Dorsolateral prefrontal cortex (tissue), 122 donors: ENCODE measurements at places on chromosomes 16 and 17. TPM values are rescaled to one million over a fixed set of nuclear protein-coding genes. Genes with fewer than 3 reads are reported as not detected.

- DNase-seq = no peak
These were observed 140.2 kb downstream of the PITPNC1 start for GRCh38 chr17:67517325-67517724.

DNA sequence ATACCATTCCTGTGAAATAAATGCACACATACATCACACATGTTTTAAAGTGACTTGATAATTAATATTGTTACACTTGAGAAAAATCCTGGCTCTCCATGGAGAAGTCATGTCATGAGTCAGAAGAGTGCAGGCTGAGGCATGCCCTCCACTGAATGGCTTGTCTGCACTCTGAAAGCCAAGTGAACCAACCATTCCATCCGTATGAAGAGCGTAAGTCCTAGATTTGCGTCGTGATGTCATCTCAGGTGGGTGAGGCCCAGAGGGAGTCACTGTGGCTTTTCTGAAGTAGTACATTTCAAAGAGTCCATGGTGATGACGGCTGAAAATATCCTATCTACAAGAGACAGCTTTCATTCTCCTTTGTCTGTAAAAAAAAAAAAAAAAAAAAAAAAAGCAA, 83.5 kb upstream of the IRX5 start:
- DNase-seq = no peak

AXIN2 gene
- 32.5 TPM for total RNA-seq

GRCh38 chr17:921161-921560, 58.4 kb downstream of the NXN start:
- no peak for DNase-seq

CACNG1 gene
- 0.41 TPM for total RNA-seq

DNA sequence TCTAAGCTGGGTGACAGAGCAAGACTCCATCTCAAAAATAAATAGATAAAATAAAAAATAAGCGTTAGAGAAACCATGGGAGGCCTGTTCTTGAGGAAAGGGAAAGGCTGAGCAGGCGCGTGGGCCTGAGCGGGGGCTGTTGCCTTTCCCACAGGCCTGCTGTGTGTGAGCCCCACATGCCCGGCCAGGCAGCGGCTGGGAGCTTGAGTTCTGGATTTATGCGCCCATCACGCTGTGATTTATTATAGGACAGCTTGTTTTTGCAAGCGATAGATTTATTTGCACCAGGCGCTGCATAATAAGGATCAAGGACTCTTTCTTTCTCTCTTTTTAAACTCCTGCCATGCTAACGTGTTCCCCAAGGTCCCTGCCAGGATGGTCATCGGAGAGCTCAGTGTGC, 14.8 kb upstream of the WFDC1 start:
- DNase-seq = no peak

TBC1D3B gene
- 10.7 TPM for total RNA-seq

DNA sequence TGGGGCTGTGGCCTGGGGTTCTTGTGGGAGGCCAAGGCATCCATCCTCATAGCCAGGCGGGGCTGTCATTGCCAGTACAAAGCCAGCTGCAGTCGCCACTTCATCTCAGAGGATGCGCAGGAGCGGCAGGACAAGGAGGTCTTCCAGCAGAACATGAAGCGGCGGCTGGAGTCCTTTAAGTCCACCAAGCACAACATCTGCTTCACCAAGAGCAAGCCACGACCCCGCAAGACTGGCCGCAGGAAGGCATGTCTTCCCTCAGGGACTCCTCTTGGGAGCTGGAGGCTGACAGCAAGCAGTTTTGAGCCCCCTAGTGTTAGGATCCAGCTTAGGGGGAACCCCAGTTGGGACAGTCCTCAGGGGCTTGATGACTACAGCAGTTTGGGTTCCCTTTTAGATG, 15.1 kb upstream of the PLEKHG4 start:
- DNase-seq = no peak

DNA sequence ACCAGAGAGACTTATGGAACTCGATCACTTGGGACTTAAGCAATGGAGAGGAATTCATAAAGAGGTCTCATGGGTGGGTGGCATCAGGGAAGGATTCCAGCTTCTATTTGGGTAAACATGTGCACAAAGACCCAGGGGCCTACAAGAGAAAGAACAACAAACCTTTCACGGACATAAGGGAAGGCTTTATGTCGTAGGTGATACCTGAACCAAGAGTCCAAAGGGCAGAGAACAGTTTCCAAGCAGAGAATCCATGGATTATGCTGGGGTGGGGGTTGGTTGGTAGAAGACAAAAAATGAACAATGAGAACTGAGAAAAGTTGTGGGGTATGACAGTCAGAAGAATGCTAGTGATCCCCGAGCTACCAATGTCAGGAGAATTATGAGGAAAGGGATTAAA, 119.8 kb downstream of the CNTNAP4 start:
- no peak for DNase-seq

- no peak for DNase-seq
These were observed 310.7 kb upstream of the PMFBP1 start for GRCh38 chr16:72482695-72483094.

CCL1 gene
- total RNA-seq = not detected

GRCh38 chr16:78386557-78387324, 287.3 kb downstream of the WWOX start:
- no peak for DNase-seq

TBC1D3L gene
- 33.6 TPM for total RNA-seq

DNA sequence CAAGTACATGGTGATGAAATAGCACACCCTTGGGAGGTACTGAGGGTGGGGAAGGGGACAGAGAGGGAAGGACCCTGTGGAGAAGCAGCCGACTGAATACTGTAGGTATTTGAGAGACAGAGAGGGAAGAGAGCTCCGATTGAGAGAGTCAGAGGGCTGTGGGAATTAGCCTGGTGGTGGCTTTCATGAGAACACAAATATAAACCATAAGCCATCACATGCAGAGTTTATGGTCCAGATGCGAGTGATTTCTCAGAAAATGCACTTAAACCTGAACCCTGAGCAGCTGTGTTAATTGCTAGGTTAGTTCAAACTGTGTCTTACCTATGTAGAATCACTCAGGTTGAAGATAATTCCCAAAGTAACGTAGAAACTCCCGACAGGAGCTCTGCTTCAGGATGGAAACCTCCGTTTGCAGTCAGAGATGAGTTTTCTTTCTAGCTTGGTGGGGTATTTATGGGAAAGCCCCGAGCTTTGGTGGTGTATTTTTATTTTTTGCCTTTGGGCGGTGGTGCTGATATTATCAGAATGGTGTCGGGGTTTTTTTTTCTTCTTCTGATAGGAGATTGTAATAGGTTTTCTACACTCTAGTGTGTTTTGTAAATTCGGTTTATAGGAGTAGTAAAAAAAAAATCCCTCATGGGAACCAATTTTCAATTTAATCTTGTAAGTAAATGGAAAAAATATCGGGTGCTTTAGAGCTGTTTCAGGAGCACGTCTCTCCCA, 184.9 kb upstream of the CACNG5 start:
- DNase-seq = no peak

HNF1B gene
- not detected for total RNA-seq

GRCh38 chr17:74608511-74608910, 15.0 kb downstream of the CD300E start:
- DNase-seq = no peak

DNA sequence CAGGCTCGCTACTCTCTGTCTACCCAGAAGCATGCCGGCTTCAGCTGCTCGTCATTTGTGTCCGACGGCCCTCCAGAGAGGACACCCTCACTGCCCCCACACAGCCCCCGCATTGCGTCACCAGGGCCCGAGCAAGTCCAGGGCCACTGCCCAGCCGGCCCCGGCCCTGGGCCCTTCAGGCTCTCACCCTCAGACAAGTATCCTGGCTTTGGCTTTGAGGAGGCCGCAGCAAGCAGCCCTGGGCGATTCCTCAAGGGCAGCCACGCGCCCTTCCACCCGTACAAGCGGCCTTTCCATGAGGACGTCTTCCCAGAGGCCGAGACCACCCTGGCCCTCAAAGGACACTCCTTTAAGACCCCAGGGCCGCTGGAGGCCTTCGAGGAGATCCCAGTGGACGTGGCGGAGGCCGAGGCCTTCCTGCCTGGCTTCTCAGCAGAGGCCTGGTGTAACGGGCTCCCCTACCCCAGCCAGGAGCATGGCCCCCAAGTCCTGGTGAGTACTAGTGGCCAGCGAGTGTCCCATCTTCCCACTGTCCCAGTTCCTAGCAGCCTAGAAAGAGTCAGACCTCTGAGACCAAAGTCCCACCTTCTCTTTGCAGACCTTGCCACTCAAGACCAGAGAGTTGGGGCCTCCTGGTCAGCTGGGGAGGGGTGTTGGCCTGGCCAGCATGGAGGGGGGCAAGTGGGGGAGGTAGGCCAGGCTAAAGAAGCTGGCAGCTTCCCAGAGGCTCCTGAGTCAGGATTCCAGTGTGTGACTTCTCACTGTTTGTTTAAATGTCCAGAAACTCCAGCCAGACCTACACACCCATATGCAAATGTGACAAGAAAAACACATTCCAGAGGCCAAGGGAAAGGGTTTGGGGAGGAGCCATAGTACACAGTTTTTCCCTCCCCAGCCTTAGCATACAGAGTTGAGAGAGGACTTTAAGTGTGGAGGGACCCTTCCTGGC, 18.6 kb downstream of the FOXN1 start:
- no peak for DNase-seq

- DNase-seq = no peak
These were observed 61.4 kb upstream of the TBX2 start for GRCh38 chr17:61338000-61338798.

HOXB7 gene
- not detected for total RNA-seq

GRCh38 chr16:72044296-72044695, 10.0 kb upstream of the HP start:
- no peak for DNase-seq

- DNase-seq = peak; percentile 68
These were observed at the start of gene TLCD3A for GRCh38 chr17:732067-732901. Gene TLCD3A (plus strand): TSS chr17:732596. CDS start chr17:732648, 52 bp downstream.

DNA sequence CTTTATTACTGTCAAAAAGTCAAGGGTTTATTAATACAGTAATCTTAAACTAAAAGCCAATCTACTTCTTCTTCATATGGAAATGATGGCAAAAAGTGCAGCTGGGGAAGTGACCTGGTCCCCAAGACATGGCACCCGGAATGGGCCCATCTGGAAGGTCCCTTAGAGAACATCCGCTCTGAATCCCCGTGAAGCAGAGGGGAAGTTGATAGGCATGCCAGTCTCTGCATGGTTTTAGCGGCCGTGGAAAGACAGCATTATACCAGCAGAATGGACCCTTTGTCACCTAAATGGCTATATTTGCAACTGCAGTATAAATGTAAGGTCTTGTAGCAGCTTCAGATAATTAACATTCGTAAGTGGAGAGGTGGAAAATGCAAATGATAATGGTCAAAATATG, 32.4 kb downstream of the COTL1 start:
- no peak for DNase-seq

SMIM5 gene
- 4.3 TPM for total RNA-seq

TEKT1 gene
- total RNA-seq = not detected

ITGA2B gene
- 6.3 TPM for total RNA-seq

DHODH gene
- 5.8 TPM for total RNA-seq

- no peak for DNase-seq
These were observed 38.5 kb downstream of the IGF2BP1 start for GRCh38 chr17:49035470-49036269.

- DNase-seq = no peak
These were observed 2.8 kb downstream of the PKMYT1 start for GRCh38 chr16:2977440-2977839.

SPECC1 gene
- 212 TPM for total RNA-seq
